NCI-H526 treated with DMSO at 0.1 percent for 48 hours (cell line): ENCODE measurements at places on chromosomes 12 and 14.

DNA sequence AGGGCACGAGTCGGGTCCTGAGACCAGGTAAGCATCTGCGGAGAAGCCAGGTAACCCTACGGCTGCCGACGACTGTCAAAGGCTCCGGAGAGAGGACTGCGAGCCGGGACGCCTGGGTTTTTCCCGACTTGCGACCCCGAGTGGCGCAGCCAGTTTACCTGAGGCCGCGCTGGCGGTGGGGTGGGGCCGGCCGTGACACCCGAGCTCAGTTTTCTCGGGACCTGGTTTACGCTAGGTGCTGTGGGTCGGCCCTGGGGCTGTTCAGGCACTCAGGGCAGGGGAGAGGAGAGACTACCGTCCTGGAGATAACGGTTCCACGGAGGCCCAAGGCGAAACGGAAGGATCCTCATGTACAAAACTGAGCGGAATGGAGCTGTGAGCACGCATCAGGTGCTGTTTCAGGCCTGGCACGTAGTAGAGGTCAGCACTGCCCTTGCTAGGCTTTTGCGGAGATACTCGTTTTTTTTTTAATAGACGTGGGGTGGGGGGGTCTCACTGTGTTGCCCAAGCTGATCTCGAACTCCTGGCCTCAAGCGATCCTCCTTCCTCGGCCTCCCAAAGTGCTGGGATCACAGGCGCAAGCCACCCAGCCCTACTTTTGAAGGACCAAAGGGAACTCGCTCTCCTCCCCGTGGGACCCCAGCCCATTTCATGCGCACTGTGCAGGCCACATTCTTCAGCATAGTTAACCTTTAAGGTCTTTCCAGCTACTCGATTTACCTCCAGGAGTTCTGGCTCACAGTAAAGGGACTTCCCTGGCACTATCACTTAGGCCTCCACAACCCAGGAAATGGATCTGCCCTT, 471 bp downstream of the MTRFR start:
- DNase-seq: no peak

- DNase-seq: no peak
Measured at GRCh38 chr12:58000499-58000898, 59.1 kb downstream of the ATP23 start.

DNA sequence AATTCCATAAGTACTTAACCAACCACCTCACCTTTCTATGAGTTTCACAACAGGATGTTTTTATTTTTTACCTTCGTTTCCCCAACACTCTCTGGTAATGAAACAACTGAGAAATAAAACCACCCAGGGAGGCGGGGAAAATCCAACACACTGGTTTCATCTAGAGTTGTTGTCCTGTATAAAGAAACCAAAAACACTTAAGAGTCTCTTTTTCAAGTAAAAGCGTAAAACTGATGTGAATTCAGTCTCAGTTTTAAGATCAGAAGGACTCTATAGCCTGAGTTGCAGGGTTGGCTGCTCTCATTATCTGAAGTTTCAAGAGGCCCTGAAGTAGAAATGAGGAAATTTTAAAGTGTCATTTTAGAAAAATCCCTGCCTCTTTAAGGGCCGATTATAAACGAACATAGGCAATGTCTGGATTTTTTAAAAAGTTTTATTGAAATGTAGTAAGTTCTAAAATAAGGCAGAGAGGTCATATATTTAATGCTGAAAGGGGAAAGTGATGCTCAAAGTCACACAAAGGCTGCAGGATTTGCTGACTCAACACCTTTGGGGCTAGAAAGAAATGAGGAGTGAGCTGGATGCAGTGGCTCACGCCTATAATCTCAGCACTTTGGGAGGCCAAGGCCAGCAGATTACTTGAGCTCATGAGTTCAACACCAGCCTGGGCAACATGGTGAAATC, 27.2 kb downstream of the HIGD1C start:
- DNase-seq: no peak

DNA sequence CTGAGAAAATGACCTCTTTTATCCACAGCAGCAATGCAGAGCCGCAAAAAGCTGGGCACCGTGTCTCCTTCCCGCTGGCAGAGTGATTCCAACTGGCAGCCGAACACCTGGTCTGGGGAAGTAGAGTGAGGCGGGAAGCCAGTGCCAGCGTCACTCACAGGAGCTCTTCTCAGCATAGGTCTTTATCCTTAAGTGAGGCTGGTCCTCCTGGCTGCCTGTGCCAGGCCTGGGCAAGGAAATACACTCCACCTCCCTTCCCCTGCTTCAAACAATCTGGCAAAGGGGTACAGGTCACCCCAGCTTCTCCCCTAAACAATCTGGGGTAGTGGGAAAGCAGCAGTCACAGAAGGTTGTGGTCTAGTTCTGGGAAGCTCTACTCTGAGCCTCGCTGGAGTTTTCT, 4.8 kb downstream of the ARHGAP9 start:
- DNase-seq: no peak

GRCh38 chr12:132354982-132355680, 25.7 kb upstream of the GALNT9 start:
- no peak for DNase-seq

DNA sequence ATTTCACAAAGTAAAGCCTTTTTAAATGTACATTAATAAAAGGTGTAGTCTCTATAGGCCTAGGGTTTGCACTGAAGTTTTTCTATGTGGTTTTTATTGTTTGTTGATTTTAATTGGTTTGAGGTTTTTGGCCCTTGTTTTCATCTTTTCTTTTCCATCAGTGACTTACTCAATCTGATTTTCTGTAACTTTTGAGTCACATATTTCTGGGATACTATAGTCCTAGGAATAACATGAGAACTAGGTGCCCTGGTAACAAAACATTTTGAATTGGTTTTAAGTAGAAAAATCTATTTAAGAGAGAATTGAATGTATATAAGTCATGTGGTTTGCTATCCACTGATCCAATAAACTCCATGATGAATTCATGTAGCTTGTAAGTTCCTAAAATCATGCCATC, 311.9 kb downstream of the CEP128 start:
- DNase-seq: no peak

GRCh38 chr12:2422591-2422990, 369.8 kb downstream of the CACNA1C start:
- DNase-seq: no peak

GRCh38 chr12:80769553-80770140, 52.9 kb downstream of the MYF5 start:
- DNase-seq: no peak

- no peak for DNase-seq
Measured at GRCh38 chr12:96195845-96196451, 1.8 kb downstream of the ELK3 start.

DNA sequence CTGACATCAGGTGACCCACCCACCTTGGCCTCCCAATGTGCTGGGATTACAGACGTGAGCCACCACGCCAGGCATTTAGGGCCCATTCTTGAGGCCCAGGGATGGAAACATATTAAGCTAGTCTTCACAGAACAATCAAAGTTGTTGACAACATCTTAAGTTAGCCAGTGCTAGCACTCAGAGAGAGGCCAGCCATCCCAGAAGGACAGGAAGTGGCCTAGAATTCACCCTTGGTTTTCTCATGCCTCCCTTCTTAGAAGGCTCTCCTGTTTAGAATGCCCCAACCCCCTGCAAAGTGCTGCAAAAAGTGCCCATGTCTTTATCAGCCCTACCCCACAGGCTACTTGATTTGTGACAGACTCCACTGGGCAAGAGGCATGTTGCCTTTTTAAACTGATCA, 12.1 kb upstream of the OR6J1 start:
- DNase-seq: no peak

DNA sequence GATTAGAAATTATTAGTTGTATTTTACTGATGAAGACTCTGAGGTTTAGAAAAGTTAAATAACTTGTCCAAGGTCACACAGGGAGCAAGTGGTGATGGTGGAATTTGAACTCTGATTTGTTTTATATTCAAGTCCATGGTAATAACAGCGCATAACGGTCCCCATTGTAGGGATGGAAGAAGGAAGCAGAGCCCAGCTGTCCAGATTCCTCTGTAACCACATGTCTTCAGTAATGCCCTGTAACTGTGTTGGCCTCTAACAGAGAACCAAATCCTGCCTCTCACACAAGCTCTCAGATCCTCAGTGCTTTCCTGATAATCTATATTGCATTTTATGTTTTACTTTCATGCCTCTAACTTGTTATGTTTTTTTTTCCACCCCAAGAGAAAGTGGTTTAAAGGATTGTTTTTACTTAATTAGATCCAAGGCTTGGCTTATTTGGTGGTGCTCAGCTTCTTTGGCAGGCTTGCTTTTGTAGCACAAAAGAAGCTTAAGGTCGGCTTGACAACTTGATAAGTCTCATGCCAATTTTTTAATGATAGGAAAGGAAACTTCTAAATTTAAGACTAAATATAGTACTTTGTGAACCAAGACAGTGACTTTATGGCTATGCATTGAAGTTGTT, 105.1 kb upstream of the SEL1L start:
- no peak for DNase-seq

DNA sequence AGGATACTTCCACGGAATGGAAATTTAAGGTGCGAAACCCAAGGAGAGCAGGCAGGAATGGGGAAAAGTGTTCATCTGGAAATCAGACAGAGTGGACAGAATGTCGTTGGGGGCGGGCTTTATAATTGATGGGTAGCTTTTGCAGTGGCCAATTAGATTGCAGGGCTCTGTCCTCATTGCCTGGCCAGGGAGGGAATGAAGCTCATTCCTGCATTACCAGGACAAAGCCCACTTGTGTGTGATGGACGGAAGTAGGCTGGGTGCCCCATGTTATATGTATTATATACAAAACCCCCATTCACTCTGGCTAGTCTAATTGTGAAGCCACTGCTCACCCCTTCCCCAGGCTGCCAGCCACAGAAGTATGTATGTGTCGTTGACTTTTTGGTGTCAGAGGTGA, 23.6 kb downstream of the ZNF664 start:
- DNase-seq: no peak

DNA sequence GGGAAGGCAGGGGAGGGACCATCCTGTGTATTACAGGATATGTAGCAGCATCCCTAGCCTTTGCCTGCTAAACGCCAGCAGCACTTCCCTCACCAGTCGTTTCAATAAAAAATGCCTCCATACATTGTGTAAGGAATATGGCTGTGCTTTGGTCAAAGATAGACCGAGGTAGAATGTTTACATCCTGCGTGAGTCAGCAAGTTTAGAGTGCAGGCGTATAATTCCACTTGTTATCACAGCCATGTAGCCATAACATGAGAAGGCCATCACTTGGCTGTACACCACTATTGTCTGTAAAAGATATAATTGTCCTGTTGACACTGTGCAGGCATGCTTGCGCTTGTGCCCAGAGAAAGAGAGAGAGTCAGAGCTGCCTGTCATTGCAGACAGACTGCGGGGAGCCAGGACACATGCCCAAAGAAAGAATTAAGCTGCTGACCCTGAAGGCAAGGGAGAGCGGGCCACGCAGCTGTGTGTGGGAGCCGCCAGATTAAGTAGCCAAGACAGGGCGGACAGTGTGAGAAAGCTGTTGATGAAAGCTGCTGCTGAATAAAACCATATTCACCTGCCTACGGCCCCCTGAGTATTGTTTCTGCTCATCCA, 68.4 kb downstream of the CRACR2A start:
- no peak for DNase-seq

DNA sequence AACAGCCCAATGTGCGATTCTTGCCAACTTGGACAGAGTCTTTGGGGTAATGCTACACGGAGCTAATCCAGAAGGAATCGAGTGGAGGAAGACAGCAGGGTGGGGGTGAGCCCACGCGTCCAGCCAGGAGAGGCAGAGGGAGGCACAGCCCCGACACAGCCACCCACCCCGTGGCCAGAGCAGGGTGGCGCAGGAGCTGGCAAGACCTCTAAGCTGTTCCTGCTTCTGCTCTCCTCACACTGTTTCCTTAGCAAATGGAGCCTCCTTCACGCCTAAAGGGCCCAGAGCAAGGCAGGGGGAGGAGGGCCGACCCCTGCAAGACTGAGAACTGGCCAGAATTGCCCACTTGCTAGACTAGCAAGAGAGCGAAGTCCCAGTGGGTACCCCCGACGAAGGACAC, 91.5 kb downstream of the FBXL14 start:
- no peak for DNase-seq

GRCh38 chr14:84874436-84874835, 655.5 kb upstream of the FLRT2 start:
- no peak for DNase-seq

GRCh38 chr12:5154091-5154490, 110.4 kb downstream of the KCNA5 start:
- no peak for DNase-seq

GRCh38 chr14:95494456-95494855, 22.0 kb downstream of the SYNE3 start:
- no peak for DNase-seq

- peak; percentile 30 for DNase-seq
Measured at GRCh38 chr12:15772405-15773018, 16.7 kb downstream of the EPS8 start.
